ENCODE measurements at places on chromosomes 6 and 20.

GRCh38 chr6:118876198-118876597 is 17.8 kb upstream of the ASF1A start:
- DNase-seq: no peak

- peak; percentile 76 for DNase-seq
Observed at GRCh38 chr20:21767739-21768223, 62.3 kb downstream of the PAX1 start.

- no peak for DNase-seq
Observed at GRCh38 chr6:88263591-88263990, 97.4 kb upstream of the CNR1 start.

DNA sequence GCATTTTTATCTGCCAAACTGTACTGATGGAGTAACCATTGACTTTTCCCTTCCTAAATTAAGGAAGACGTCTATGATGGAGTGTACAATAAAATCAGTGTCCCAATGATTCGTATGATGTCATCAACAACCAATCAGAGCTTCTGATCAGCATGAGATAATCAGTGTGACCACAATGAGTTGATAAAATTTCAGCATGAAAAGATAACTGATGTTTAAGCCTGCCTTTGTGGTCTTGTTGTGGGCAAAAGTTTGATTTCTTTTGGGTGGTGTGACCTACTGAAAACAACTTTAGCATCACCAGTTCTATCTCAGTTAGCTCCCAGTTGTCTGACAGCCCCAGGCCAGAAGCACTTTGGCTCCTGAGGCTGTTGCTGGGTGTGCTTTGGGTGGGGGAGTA is 3.3 kb downstream of the PCIF1 start:
- DNase-seq: no peak

DNA sequence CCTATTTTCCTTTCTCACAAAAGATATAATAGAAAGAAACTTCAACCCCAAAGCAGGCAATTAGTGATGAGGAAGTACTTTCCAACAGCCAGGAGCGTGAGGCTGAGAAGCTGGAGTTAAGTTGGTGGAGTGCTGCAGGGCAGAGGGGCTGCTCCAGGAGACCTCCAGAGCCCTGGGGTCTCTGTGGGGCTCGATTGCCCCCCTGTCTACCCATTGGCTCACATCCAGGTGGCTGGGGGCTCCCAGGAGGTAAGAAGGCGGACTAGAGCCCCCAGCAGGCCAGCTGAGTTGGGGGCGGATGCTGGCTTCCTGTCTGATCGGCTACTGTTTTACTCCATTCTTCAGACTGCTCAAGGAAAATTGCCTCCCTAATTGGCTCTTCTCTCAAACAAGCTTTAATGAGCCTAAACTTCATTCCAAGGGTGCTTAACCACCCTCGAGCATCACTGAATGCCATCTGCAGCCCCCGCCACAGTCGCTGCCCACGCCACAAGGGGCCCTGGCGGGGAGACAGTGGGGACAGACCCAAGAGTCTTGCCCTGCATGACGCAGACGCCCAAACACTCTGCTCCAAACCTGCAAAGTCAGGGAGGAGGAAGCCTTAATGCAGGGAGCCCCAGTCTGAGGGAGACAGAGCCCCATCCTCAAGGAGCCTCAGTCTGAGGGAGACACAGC is 78.6 kb downstream of the MDGA1 start:
- DNase-seq: no peak

- no peak for DNase-seq
Observed at GRCh38 chr6:44349904-44350649, 7.6 kb downstream of the SPATS1 start.

GRCh38 chr20:16175322-16175961 is 397.8 kb downstream of the KIF16B start:
- no peak for DNase-seq

DNA sequence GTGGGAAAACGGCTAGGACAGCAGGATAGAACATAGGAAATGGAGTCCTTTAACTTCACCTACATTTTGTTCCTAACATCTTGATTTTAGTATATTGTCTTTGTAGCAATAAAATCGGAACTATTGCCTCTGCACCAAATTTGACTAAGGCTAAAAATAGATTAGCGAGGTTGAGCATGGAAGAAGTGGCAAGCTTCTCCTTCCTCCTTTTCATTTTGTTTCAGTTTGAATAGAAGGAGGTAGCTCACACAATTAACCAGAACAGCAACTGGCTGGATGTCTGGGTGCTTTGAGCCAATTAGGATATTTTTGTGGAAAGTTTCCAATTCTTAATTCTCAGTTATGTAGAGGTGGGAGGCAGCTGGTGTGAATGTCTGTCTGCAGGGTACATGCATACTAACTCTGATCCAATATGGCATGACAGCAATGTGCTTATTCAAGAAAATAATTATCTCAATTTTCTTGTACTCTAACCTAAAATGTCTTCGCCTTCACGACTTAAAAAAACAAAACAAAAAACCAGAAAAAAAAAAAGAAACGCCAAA is 3.1 kb upstream of the HECA start:
- DNase-seq: no peak

DNA sequence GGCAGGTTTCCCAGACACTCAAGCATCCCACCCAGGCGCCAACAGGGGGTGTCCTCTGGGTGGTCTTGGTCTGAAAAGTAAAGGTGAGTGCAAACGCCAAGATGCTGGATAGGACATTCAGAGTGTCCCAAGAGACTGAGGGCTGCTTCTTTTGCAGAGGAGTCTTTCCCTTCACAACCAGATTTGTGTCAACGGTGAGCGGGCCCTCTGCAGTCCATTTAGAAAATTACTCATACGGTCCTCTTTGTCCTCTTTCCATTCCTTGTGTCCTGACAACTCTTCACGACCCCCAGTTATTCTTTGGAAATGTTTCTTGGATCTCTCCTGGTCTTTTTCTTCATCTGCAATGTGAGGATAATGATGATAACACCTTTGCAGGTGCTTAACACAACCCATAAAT is 257.8 kb downstream of the CDC5L start:
- no peak for DNase-seq

GRCh38 chr20:2815242-2815900 is 584 bp downstream of the C20orf141 start:
- no peak for DNase-seq

GRCh38 chr6:15547400-15547799 is 115.4 kb downstream of the DTNBP1 start:
- no peak for DNase-seq

DNA sequence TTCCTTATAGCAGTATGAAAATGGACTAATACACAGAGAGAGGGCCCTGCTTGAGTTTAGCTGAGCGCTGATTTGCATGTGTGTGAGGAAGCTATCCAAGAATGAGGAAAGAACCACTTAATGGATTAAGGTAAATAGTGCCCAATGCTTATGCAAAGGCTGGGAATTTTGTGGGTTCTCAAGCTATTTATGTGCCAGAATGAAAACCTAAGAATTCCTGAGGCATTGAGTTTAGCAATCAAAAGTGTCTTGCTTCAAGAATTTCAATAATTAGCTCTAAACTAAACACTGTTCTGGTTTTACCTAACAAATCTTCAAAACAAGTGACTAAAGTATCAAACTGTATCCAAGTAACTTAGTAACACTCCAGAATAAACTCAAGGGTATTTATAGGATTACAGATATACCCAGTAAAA is 7.0 kb upstream of the OR14J1 start:
- no peak for DNase-seq

GRCh38 chr6:37406726-37407341 is 26.2 kb upstream of the CMTR1 start:
- no peak for DNase-seq

DNA sequence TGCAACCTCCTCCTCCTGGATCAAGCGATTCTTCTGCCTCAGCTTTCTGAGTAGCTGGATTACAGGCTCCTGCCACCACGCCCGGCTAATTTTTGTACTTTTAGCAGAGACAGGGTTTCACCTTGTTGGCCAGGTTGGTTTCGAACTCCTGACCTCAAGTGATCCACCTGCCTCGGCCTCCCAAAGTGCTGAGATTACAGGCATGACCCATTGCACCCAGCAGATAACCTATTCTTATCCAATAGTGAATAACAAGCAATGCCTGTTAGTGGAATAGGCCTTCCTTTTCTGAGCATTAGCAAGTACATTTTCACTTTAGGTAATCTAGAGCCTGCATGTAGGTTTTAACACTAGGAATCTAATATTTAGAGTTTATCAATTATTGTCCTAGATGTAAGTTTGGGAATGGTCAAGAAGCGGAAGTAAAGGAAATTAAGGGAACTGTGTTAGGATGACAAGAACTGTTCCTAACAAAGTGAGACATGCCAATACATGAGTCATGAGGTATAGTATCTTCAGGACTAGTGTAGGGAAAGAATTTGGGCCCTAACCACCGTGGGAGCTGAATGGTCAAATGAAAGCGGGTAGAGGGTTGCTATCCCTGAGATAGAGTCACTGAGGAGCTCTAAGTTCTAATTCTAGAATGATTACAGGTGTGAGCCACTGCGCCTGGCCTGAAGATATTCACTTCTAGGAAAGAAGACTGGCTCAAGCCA is 15.0 kb downstream of the BLTP3A start:
- no peak for DNase-seq

DNA sequence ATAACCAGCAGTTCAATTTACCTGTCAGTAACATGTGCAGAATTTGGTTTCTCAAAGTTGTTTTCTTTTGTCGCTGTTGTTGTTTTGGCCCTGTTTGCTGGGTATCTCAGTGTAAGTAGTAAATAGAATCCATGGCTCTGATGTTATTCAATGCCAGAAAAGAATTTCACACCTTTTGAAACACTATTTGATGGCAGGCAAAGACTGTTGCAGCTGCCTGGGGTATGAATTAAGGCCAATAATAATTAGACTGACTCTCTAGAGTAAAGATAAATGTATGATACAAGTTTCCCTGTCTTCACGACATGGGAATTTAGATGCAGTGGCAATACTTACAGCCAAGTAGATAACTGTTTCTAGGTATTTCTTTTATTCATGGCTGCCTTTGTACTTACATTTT is 281.4 kb downstream of the CD83 start:
- DNase-seq: no peak

DNA sequence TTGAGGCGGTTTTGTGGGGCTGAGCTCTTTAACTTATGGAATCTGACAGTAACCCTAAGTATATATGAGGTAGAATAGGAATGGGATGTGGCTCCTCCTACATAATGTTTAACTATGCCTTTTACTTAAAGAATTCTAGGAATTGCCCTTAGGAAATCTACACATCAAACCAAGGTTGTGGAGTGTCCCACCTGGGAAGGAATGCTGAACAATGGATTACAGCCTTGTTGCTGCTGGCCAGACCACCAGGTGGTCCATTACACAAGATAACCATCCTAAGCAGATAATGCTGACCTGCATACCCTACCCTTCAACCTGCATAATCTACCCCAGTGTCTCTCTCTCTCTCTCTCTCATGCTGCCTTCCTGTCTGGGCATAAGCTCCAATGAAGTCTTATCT is 35.0 kb upstream of the SLC22A16 start:
- DNase-seq: no peak

Measured in nephron progenitor cell (in vitro differentiated cells).